Activated T-cell treated with anti-CD3 and anti-CD28 coated beads, Interleukin-2, amount 50 U/mL, for 72 hours (primary cell): ENCODE measurements at places on chromosomes 2 and 18. TPM values are rescaled to one million over a fixed set of nuclear protein-coding genes. Genes with fewer than 3 reads are reported as not detected.

The TUBA4B gene
- total RNA-seq = not detected

GRCh38 chr2:171124541-171124940 is 36.2 kb downstream of the TLK1 start:
- H3K4me3 ChIP-seq = no peak overlapping the region
- no peaks in the 10 kb centered on the region for H3K27me3 ChIP-seq
- peaks cover 19% of the 10 kb centered on the region for H3K4me1 ChIP-seq
- no peak for DNase-seq
- H3K36me3 ChIP-seq = no peaks in the 10 kb centered on the region

DNA sequence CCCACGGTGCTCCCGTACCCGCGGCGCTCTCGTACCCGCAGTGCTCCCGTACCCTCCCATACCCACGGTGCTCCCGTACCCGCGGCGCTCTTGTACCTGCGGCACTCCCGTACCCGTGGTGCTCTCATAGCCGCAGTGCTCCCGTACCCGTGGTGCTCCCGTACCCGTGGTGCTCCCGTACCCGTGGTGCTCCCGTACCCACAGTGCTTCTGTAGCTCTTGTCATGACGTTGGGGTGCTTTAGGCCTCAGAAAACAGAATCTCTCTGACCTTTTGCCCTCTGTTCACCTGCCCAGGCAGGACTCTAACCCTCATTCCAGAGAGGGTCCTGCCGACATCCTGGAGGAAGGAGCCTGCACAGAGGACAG is 35.3 kb downstream of the SLC66A2 start:
- DNase-seq = no peak
- no peak overlapping the region for H3K27ac ChIP-seq
- H3K36me3 ChIP-seq = peaks cover 15% of the 10 kb centered on the region

DNA sequence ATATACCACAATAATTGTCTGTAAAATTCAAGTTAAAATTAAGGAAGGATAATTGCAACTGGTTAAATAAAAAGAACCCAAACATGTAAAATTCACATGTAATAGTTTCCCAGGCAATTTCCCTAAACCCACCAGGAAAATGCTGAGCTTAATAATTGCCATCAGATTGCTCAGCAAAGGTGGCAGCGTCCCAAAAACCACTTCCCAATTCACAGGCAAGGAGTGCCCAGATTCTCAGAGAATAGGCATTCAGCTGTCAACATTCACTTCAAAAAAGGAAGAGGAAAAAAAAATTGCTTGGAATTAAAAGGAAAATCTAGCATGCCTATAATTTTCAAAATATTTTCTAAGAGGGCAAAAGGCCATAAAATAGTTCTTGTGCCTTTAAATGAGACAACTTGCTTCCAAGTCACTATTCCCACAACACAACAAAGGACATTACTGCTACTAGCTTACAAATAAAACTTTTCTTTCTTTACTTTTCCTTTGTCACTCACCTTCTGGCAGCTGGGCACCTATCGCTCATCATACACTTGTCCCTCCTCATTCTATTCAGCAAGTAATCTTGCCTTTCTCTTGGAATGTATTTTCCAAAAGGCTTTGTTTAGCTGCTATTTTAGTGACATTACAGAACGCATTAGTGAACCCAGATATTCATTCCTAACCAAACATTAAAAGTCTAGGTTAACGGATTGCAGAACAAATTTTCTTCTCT is 15.2 kb downstream of the SRBD1 start:
- no peak overlapping the region for H3K4me3 ChIP-seq
- peaks cover 11% of the 10 kb centered on the region for H3K4me1 ChIP-seq
- no peak overlapping the region for H3K27ac ChIP-seq

DNA sequence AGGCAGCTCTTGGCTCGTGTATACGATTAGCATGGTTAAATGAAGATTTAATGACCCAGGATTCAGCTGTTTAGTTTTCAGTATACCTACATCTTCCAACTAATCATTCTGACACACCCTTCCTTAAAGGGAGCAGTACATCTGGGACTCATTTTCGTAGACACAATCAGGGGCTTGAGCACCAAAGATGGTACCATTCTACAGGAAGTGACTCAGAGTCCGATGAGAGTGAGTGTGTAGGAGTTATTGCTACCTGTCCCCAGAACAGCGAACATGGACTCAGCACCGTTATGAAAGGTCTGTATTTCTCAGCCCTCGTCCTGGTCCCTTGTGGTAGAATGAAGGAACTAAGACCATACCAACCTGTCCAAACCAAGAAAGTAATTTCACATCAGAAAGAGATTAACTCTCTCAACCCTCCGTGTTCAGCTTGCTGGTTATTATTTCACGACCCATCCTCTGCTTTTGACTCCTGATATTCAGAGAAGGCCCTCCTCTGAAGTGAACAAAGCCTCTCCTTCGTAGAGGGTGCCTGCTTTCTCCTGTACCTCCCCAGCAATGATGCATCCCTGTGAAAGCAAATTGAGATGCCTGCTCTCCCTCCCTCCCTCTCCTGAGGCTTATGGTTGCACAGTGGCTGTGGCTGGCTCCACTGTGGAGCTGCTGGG is 214.8 kb downstream of the MTX2 start:
- no peak overlapping the region for H3K27ac ChIP-seq
- peaks cover 54% of the 10 kb centered on the region for H3K27me3 ChIP-seq

The CPLX4 gene
- total RNA-seq = not detected

GRCh38 chr18:79314838-79315388 is 80.8 kb upstream of the NFATC1 start:
- no peak for DNase-seq
- no peaks in the 10 kb centered on the region for H3K27me3 ChIP-seq
- peaks cover 9% of the 10 kb centered on the region for H3K36me3 ChIP-seq
- H3K27ac ChIP-seq = no peak overlapping the region

- no peaks in the 10 kb centered on the region for H3K27me3 ChIP-seq
- H3K36me3 ChIP-seq = no peaks in the 10 kb centered on the region
- no peak overlapping the region for H3K27ac ChIP-seq
- H3K4me1 ChIP-seq = no peaks in the 10 kb centered on the region
- no peak overlapping the region for H3K4me3 ChIP-seq
Observed at GRCh38 chr2:66240286-66240685, 194.6 kb upstream of the MEIS1 start.

- no peak for DNase-seq
- peaks cover 5% of the 10 kb centered on the region for H3K4me1 ChIP-seq
- H3K4me3 ChIP-seq = peak overlapping the region; percentile 16
- no peaks in the 10 kb centered on the region for H3K36me3 ChIP-seq
- H3K27ac ChIP-seq = peak overlapping the region; percentile 18
- no peaks in the 10 kb centered on the region for H3K27me3 ChIP-seq
Observed at GRCh38 chr18:8045160-8045883, 478.2 kb downstream of the PTPRM start.

DNA sequence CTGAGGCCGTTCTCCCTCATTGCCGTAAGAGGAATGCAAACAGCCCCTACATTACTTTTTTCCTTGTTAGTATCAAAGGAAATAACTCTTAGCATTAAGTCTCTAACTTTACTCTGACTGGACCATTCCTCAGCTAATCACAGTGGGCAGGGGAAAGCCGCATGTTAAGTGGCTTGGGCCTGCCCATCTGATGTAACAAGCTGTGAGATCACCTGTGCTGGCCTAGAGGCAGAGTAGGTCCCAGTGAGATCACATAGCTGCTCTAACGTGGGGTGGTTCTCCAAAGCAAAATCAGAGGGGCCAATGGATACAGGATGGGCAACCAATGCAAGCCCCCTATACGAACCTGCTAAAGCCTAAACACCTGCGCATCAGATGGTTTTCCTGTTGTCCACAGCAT is 5.9 kb upstream of the MOCOS start:
- no peak for DNase-seq
- H3K4me3 ChIP-seq = no peak overlapping the region
- H3K4me1 ChIP-seq = peaks cover 9% of the 10 kb centered on the region
- H3K27me3 ChIP-seq = peaks cover 12% of the 10 kb centered on the region
- peaks cover 4% of the 10 kb centered on the region for H3K36me3 ChIP-seq
- H3K27ac ChIP-seq = no peak overlapping the region

The HSPE1 gene
- total RNA-seq = 75.0 TPM

DNA sequence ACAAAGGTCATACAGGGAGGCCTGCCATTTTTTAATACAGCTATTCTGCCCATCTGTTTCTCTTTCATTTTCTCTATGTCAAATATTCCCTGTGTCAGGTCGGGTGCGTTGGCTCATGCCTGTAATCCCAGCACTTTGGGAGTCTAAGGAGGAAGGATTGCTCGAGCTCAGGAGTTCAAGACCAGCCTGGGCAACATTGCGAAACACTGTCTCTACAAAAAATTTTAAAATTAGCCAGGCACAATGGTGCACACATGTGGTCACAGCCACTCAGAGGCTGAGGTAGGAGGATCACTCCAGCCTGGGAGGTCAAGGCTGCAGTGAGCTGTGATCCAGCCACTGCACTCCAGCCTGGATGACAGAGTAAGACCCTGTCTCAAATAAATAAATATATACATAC is 34.7 kb downstream of the TMEM37 start:
- H3K4me1 ChIP-seq = peaks cover 16% of the 10 kb centered on the region
- no peak for DNase-seq
- no peaks in the 10 kb centered on the region for H3K36me3 ChIP-seq
- no peaks in the 10 kb centered on the region for H3K27me3 ChIP-seq

GRCh38 chr18:63775166-63775730 is at the start of gene SERPINB7:
Gene SERPINB7, plus strand, starts transcription at chr18:63775418. Its CDS starts 6,955 bp downstream, at chr18:63782373.
- no peak within 1 kb of the TSS for H3K27ac ChIP-seq
- peaks cover 6% of the 10 kb centered on the region for H3K27me3 ChIP-seq
- no peak for DNase-seq
- H3K36me3 ChIP-seq = no peaks in the 10 kb centered on the region

The NPC1 gene
- 32.4 TPM for total RNA-seq

DNA sequence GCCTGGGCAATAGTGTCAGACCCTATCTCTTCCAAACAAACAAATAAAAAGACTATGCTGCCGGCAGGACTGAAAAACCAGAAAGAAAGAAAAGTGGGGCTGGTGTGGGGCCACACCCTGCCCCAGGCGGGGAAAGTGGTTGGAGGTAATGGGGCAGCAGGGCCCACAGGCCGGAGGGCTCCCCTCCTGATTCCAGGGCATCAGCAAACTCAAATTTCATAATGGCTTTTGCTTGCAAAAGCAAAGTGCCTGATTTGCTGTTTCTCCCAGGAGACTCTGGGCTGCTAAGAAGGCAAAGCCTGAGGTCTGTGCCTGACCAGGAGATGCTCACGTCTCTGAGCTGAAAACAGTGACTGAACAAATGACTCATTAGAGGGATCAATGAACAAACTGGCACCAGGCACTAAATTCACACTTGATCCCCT is 121.9 kb downstream of the HDAC4 start:
- peaks cover 37% of the 10 kb centered on the region for H3K4me1 ChIP-seq
- H3K36me3 ChIP-seq = peaks cover 5% of the 10 kb centered on the region
- H3K4me3 ChIP-seq = peak overlapping the region; percentile 42
- peak; percentile 23 for DNase-seq

The LCT gene
- 0.19 TPM for total RNA-seq

DNA sequence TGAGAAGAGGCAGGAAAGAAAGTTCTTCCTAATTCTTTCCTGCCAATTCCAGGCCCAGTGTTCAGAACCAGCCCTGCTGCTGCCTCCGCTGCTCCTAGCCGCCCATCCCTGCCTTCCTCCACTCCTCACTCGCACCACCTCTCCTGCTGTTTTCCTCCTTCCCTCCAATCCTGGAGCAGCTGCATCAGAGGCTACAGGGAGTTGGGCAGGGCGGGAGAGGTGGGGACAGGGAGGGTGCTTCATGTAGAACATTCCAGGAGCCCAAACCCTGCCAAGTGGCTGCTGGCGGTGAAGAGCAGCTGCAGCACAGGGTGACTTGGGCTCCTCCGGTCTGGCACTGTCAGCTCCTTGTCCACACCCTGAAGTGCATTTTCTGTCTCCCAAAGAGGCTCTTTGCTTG is 176.3 kb downstream of the TNS1 start:
- no peaks in the 10 kb centered on the region for H3K27me3 ChIP-seq
- H3K27ac ChIP-seq = no peak overlapping the region
- no peak overlapping the region for H3K4me3 ChIP-seq
- H3K4me1 ChIP-seq = no peaks in the 10 kb centered on the region

- no peaks in the 10 kb centered on the region for H3K27me3 ChIP-seq
- peak overlapping the region; percentile 90 for H3K4me3 ChIP-seq
- H3K27ac ChIP-seq = peak overlapping the region; percentile 100
- no peaks in the 10 kb centered on the region for H3K36me3 ChIP-seq
- peaks cover 64% of the 10 kb centered on the region for H3K4me1 ChIP-seq
Observed at GRCh38 chr18:51153659-51154371, 43.7 kb downstream of the MEX3C start.

GRCh38 chr2:20737505-20737904 is 70.6 kb downstream of the GDF7 start:
- no peak overlapping the region for H3K4me3 ChIP-seq
- no peaks in the 10 kb centered on the region for H3K27me3 ChIP-seq
- peaks cover 4% of the 10 kb centered on the region for H3K36me3 ChIP-seq
- no peak for DNase-seq

DNA sequence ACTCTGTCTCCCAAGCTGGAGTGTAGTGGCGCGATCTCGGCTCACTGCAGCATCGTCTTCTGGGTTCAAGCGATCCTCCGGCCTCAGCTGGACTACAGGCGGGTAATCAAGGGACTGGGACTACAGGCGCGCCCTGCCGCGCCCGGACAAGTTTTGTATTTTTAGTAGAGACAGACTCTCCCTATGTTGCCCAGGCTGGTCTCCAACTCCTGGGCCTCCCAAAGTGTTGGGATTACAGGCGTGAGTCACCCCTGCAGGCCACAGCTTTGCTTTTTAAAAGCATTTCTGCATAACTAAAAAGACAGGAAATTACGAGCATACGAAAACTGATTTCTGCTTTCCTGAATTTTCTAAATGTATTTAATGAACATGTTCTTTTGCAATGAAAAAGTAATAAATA is 916 bp upstream of the OSBPL1A start:
- peaks cover 36% of the 10 kb centered on the region for H3K4me1 ChIP-seq
- peak overlapping the region; percentile 82 for H3K4me3 ChIP-seq

DNA sequence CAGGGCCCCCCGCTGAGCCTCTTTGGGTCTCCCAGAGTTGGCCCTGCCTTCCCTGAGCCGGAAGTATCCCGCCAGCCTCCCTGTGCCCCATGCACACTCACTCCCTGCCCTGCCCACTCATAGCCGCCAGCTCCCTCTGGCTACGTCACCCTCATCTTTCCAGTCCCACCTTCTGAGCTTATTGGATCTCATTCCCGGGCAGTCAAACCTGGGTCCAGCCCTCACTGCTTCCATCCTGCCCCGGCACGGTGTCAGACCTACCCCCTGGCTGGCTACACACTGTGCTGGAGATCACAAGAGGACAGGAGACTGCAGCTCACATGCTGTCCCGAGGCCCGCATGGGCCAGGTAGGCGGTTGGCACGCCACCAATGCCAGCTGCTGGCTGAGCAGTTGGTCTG is 147.2 kb downstream of the ASB1 start:
- no peaks in the 10 kb centered on the region for H3K27me3 ChIP-seq
- H3K36me3 ChIP-seq = no peaks in the 10 kb centered on the region
- H3K4me3 ChIP-seq = no peak overlapping the region
- DNase-seq = no peak
- H3K4me1 ChIP-seq = no peaks in the 10 kb centered on the region

The CCBE1 gene
- total RNA-seq = 0.81 TPM
